Activated T-helper 2 cell treated with anti-CD3 and anti-CD28 coated beads, Interferon-gamma antibody, Interleukin-2, Interleukin-4, amounts not matched to agents 10 μg/mL and 5 μg/mL and 100 μg/mL, durations not matched to agents 14 hours and 24 hours and 36 hours (primary cell): ENCODE measurements at places on chromosomes 3 and 15.

- no peak for DNase-seq
These were observed 133.4 kb upstream of the BHLHE40 start for GRCh38 chr3:4845882-4846281.

- DNase-seq = no peak
These were observed 4.2 kb upstream of the PEX5L start for GRCh38 chr3:180040966-180041365.

DNA sequence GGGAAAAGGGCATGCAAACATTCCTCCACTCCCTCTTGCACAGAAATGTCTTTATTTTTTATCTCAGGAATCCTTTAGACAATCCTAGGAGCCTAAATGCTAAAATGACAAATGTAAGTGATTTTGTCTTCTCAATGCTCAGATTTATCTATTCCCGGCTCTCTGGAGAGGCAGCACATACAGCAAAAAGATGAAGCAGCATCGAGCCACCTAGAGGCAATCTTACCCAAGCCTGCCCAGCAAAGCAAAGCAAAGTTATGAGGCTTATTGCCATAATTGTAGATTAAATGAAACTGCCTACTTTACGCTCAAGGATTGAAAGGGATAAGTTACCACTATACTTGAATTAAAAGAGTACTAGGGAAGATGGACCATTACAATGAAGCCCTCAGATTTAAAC, 750.4 kb upstream of the NR2F2 start:
- DNase-seq = no peak

DNA sequence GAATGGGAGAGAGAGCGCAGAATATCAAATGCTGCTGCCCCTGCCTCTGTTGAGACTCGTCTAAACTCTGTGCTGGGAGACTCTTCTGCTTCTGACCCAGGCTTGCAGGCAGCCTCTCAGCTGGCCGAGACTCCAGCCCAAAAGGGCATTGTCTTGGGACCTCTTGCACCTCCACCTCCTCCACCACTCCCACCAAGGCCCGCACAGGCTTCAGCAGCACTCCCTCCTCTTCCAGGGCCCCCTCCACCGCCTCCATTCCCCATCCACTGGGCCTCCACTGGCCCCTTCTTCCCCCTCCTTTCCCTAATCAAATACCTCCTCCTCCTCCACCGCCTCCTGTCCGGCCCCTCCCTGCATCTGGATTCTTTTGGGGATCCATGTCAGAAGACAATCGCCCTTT, 31.3 kb downstream of the GMNC start:
- DNase-seq = no peak

GRCh38 chr15:85753261-85753660, 41.5 kb downstream of the KLHL25 start:
- no peak for DNase-seq

- DNase-seq = no peak
These were observed 93.2 kb downstream of the TMEM212 start for GRCh38 chr3:171936191-171936841.

GRCh38 chr15:28936081-28936480, 50.3 kb downstream of the APBA2 start:
- DNase-seq = no peak

DNA sequence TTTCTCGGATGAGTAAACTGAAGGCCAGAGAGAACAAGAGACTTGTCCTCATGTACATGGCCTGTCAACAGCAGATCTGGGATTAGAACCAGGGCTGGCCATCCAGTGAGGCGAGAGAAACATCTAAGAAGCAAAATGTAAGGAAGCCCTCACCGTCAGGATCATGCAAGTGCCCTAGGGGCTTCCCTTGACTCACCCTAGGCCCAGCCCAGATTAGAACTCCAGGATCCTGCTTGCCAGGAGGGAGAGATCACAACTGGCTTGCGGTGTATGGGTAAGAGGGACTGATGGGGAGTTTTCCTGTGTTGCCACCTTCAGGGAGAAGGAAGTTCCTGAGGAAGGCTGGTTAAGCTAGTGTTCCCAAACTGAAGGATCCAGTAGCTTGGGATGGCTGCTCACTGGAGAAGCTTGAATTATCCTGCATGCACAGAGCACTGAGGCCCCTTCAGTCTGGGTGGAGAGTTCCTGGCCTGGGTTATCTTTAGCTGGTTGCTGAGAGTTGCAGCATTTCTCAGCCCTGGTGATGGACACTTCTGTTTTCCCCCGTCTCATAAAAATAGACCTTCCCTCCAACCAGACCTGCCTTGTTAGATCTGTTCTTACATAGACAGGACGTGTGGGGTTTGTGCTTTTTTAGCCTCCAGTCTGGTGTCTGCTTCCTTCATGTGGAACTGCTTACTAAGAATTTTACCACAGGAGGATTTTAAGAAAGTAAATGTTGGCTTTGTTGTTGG, 28.2 kb upstream of the XIRP1 start:
- DNase-seq = no peak

DNA sequence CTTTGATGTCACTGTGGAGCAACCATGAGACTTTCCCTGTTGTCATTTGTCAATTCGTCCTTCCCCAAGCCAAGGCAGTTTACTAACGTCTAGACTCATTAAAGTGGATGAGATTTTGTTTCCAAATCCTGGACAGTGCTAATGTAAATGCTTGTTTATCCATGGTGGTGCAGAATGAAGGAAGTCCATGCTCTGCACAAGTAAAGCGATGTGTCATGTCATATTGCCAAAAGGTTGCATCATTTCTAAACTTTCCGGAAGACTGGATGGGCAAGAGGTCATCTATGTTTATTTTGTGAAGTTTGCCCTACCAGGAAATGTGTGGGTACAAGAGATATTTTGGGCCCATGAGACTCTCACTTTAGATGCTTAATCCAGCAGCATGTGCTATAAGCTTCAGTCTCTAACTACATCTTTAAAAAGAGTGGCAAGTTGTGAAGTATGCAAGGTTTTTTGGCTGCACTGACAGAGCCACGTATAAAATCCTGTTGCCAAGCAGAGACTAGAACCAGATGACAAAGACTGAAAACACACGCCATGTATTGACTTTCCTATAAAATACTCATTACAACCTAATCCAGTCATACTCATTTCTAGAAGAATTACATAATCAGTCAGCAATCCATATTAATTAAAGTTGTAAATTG, 72.1 kb upstream of the FNDC3B start:
- DNase-seq = no peak
